ENCODE measurements at places on chromosomes 16 and 17. TPM values are rescaled to one million over a fixed set of nuclear protein-coding genes. Genes with fewer than 3 reads are reported as not detected.

DNA sequence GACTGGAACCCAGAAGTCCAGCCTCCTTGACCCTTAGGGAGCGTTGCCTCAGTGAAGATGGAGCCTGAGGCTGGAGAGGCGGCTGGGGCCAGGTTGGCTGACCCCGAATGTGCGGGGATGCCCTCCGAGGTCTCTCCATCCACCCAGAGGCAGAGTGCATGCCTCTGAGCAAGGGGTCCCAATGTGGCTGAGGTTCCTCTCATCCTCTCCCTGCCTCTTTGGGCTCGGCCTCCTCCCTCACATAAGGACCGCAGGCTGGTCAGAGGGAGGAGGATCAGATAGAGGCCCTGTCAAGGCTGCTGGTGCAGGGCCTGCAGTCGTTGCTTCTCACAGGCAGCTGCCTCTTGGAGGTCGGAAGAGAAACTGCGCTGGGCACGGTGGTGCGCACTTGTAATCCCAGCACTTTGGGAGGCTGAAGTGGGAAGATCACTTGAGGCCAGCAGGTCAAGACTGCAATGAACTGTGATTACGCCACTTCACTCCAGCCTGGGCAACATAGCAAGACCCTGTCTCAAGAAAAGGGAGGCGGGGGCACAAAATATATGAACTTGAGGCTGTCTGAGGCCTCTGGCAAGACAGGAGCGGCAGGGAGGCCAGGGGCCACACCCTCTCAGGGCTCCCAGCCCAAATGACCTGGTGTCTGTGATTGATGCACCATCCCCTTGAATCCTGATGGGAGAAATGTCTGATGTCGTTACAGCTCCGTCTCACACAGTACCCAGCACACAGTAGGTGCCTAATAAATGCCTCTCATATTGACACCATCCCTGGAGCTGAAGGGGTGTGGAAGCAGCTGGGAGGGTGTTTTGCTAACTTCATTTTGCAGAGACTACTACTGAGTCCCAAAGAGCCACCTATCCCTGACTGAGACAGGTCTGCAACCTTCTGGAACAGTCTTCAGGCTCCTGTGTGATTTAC, 220.1 kb upstream of the GSE1 start:
- DNase-seq, result no peak

GRCh38 chr17:74646231-74646630, 22.7 kb upstream of the CD300E start:
- DNase-seq, result no peak

- DNase-seq, result no peak
Observed at GRCh38 chr16:2147981-2148671, at the start of gene RAB26. TSS of gene RAB26 (plus strand) at chr16:2148625. CDS start at chr16:2148784, 159 bp downstream.

- no peak for DNase-seq
Observed at GRCh38 chr16:74608381-74608780, 1.5 kb upstream of the GLG1 start.

- DNase-seq, result no peak
Observed at GRCh38 chr17:18987862-18988545, 16.6 kb downstream of the FAM83G start.

DNA sequence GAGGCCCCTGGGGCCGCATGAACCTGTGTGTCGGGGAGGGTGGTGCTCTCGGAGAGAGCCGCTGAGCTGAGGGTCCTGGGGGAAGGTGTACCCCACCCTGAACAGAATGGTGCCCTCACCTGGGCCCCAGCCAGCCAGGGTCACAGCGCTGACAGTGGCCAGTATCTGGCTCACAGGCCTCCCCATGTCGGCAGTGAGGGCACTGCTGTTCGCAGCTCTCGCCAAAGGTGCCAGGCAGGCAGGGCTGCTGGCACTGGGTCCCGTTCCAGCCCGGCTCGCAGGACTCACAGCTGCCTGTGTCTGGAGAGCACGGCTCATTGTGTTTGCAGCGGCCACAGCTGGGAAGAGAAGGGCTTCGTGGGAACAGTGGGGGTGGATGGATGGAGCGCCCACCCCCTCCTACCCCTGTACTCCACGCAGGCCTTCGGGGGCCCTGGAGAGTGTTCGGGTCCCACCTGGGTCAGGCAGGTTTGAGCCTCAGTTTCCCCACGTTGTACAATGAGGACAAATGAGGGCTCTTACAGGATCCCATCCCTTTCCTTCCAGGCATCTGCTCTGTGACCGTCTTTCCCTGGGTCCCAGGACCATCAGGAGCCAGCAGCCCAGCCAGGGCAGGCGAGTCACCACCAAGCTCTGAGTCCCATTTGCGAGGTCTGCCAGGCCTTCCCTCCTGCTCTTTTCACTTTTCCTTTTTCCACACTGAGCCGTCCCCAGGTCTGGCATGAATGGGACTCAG, 5.0 kb downstream of the SCARF1 start:
- DNase-seq, result no peak

- no peak for DNase-seq
Observed at GRCh38 chr17:77385750-77386501, 245.2 kb downstream of the SEC14L1 start.

- DNase-seq, result no peak
Observed at GRCh38 chr17:12549499-12550041, 116.1 kb upstream of the MYOCD start.

- no peak for DNase-seq
Observed at GRCh38 chr16:28261942-28262341, 30.4 kb upstream of the SBK1 start.

- DNase-seq, result no peak
Observed at GRCh38 chr16:87765473-87765775, 362 bp downstream of the KLHDC4 start.

- no peak for DNase-seq
Observed at GRCh38 chr16:54403580-54403979, 117.0 kb upstream of the IRX3 start.

DNA sequence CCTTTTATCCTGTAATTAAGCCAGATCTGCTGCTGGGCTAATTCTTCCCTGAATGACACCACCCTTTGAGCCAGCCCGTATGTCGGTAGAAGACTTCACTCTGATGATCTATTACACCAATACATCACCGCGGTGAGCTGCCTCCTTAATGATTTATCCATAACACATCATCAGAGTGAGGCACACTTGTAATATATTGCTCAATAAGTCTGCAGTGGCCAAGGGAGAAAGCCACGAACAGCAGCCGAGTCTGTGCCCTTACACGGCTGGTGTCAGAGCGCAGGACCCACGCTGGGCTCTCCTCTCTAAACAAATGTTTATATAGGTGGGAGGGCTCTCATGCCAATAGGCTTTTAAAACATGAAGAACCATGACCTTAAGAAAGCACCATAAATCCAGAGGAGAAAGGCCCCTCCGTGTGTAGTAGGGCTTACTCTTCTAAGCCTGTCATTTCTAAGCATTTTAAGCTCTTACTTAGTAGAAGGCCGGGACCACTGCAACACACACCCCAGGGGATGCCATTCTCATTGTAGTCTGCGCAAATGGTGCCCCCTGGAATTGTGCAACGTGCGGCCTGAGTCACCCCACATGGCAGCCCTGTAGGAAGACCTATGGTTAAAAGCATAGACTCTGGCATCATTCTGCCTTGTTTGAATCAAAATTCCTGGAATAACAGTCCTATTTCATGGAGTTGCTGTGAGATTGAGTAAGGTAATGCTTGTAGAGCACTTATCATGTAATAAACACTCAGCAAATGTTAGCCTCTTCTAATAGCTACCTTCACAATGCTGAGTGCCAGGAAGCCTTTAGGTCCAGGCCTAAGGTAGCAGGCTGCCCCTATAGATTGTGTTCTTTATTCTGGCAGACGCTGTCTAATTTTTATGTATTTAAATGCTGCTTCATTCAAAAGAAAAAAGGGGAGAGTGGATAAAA, 26.1 kb downstream of the MRPS23 start:
- DNase-seq, result no peak

DNA sequence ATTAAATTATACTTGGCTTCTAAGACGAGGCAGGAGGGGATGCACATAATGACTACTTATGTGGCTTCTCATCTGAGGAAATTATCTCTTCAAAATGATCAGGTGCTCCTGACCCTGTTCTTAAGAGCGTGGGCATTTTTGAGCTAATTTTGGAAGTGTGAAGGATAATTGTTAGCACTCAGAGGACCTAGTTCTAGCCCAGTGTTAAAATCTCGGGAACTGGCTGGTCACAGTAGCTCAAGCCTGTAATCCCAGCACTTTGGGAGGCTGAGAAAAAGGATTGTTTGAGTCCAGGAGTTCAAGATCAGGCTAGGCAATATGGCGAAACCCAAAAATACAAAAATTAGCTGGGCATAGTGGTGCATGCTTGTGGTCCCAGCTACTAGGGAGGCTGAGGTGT, 103.0 kb upstream of the DHX40 start:
- no peak for DNase-seq

DNA sequence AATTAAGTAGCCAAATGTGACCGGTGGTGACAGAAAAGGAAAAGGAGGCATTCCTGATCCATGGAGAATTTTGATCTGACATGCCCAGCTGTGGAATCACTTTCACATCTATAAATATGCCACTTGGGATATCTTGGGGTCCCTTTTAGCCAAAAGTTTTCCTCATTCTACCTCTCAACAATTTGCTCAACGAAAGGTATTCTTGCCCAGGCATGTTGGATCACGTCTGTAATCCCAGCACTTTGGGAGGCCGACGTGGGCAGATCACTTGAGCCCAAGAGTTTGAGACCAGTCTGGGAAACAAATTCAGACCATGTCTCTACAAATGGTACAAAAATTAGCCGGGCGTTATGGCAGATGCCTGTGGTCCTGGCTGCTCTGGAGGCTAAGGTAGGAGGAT, 24.3 kb downstream of the LITAF start:
- DNase-seq, result no peak

DNA sequence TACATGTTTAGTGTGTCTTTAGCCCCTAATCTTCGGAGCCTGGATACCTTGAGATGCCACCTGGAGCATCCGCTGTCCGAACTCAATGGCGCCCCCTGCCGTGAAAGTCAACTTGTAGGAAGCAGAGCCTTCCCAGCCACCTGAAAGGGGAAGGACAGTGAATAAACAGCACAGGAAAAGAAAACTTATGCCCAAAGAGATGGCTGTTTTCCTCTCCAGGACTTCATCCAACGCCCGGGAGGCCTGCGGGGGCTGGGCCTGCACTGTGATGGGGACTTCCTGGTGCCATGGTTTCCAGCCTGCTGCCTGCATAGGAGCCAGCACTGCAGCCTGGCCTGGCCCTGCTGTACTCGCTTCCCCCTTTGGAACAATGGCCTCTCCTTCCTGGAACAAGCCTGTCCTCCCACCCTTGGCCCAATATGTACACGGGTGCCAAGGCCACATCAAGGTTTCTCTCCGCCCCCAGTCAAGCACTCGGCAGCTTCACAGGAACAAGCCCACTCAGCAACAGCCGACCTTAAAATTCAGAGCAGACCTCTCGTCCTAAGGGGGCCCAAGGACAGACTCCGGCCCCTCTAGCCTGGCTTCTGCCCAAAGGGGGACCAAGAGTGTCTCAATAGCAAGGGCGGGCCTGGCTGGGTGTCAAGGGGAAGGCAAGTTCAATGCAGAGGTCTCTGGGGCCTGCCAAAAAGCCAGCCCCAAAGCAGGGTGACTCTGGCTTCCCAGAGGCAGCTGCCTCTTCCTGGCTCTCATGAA, 4.5 kb upstream of the UNC13D start:
- no peak for DNase-seq

GRCh38 chr17:78114831-78115723, 13.5 kb downstream of the TMC6 start:
- DNase-seq, result no peak

- DNase-seq, result no peak
Observed at GRCh38 chr16:66226762-66227161, 139.7 kb upstream of the CDH5 start.

DNA sequence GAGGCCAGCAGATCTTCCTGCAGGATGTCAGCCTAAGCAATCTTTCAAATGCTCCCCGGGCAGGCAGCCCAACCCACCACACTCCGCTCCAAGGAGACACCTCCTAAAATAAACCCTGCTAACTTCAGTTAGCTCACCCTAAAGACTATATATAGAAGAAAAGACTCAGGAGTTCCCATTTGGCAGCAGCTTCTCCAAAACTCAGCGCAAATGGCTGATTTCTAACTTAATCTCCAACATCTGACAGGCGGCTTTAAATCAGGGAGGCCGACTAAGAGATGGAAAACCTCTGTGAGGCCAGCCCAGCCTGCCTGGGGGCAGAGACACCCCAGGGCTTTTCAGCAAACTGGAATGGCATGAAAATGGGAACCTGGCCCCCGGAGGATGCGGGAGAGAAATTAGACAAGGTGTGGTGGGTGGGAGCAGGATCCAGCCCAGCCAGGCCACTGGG, 91.6 kb downstream of the XYLT1 start:
- DNase-seq, result no peak

The B3GNT9 gene
- polyA plus RNA-seq, result 10.4 TPM

The LHX1 gene
- polyA plus RNA-seq, result 102 TPM

The RMI2 gene
- 26.1 TPM for polyA plus RNA-seq

All from right renal pelvis (tissue), 4 donors.